ENCODE measurements at places on chromosomes 4 and X. TPM values are rescaled to one million over a fixed set of nuclear protein-coding genes. Genes with fewer than 3 reads are reported as not detected.

EPGN gene
- total RNA-seq, result not detected

ZNF711 gene
- 15.2 TPM for total RNA-seq

HPGD gene
- not detected for total RNA-seq

UBE2D3 gene
- total RNA-seq, result 538 TPM

FSTL5 gene
- total RNA-seq, result not detected

CLGN gene
- not detected for total RNA-seq

ANOS1 gene
- not detected for total RNA-seq

HTN1 gene
- not detected for total RNA-seq

TCEAL6 gene
- total RNA-seq, result not detected

GSX2 gene
- total RNA-seq, result 23.9 TPM

CDX4 gene
- not detected for total RNA-seq

DOK7 gene
- 10.4 TPM for total RNA-seq

DUX4 gene
- total RNA-seq, result not detected

TMPRSS11D gene
- total RNA-seq, result not detected

STATH gene
- total RNA-seq, result not detected

CLNK gene
- not detected for total RNA-seq

NAA15 gene
- total RNA-seq, result 25.3 TPM

RS1 gene
- total RNA-seq, result not detected

MAGEA9B gene
- total RNA-seq, result 0.11 TPM

CYBB gene
- 14.4 TPM for total RNA-seq

VCX3B gene
- total RNA-seq, result not detected

ZFP92 gene
- not detected for total RNA-seq

TEX13C gene
- total RNA-seq, result not detected

SPANXD gene
- not detected for total RNA-seq

BMX gene
- total RNA-seq, result 11.1 TPM

AFM gene
- not detected for total RNA-seq

HOPX gene
- total RNA-seq, result not detected

CXCL10 gene
- total RNA-seq, result not detected

NOX1 gene
- total RNA-seq, result not detected

DGKK gene
- total RNA-seq, result not detected

LRAT gene
- not detected for total RNA-seq

AFF1 gene
- 4.0 TPM for total RNA-seq

ATP1B4 gene
- total RNA-seq, result not detected

SUPT20HL1 gene
- not detected for total RNA-seq

UGT2B7 gene
- not detected for total RNA-seq

CT55 gene
- not detected for total RNA-seq

TMPRSS11E gene
- not detected for total RNA-seq

ERVMER34-1 gene
- total RNA-seq, result not detected

ALB gene
- not detected for total RNA-seq

CLIC2 gene
- total RNA-seq, result 0.07 TPM

P2RY10 gene
- total RNA-seq, result 1.3 TPM

MSX1 gene
- total RNA-seq, result 10.2 TPM

RPA4 gene
- not detected for total RNA-seq

STS gene
- total RNA-seq, result 15.6 TPM

RGN gene
- total RNA-seq, result not detected

TRIML2 gene
- not detected for total RNA-seq

MAGEE1 gene
- total RNA-seq, result 0.76 TPM

CFAP47 gene
- 0.22 TPM for total RNA-seq

DNAJB14 gene
- total RNA-seq, result 28.9 TPM

CXCL8 gene
- total RNA-seq, result not detected

PWWP3B gene
- not detected for total RNA-seq

IL2RG gene
- total RNA-seq, result 4.3 TPM

HERC5 gene
- not detected for total RNA-seq

GAGE13 gene
- not detected for total RNA-seq

FREM3 gene
- total RNA-seq, result not detected

PNMA5 gene
- total RNA-seq, result not detected

BTC gene
- total RNA-seq, result not detected

PCSK1N gene
- not detected for total RNA-seq

Measured in Karpas-422 (cell line).